Transverse colon (tissue), 4 donors: ENCODE measurements at places on chromosomes 16 and 17.

- peak; percentile 29 for DNase-seq
Observed at GRCh38 chr17:10295728-10296343, 77.0 kb downstream of the MYH13 start.

- DNase-seq = no peak
Observed at GRCh38 chr17:81417049-81417878, 22.0 kb downstream of the BAHCC1 start.

- no peak for DNase-seq
Observed at GRCh38 chr17:55426851-55427586, 5.4 kb upstream of the MMD start.

DNA sequence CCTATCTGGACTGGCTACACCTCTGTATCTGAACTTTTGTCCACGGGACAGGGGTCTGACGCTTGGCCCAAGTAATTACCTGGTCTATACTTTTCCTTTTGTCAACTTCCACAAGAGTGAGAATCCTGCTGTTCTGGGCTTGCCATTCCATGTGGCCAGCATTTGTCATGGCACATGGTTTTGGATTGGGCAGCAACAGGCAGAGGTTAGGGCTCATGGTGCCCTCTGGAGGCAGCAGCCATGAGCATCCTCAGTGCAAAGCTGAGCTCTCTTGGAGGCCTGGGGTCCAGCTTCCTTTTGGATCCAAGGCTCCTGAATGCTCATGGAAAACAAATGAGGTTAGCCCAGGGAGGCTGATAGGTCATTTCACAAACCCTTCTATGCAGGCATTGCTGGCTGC is 7.5 kb upstream of the EDC4 start:
- DNase-seq = peak; percentile 27

- DNase-seq = no peak
Observed at GRCh38 chr16:29857133-29857760, 5.8 kb downstream of the CDIPT start.

- peak; percentile 21 for DNase-seq
Observed at GRCh38 chr16:85104821-85105391, 7.4 kb downstream of the CIBAR2 start.

DNA sequence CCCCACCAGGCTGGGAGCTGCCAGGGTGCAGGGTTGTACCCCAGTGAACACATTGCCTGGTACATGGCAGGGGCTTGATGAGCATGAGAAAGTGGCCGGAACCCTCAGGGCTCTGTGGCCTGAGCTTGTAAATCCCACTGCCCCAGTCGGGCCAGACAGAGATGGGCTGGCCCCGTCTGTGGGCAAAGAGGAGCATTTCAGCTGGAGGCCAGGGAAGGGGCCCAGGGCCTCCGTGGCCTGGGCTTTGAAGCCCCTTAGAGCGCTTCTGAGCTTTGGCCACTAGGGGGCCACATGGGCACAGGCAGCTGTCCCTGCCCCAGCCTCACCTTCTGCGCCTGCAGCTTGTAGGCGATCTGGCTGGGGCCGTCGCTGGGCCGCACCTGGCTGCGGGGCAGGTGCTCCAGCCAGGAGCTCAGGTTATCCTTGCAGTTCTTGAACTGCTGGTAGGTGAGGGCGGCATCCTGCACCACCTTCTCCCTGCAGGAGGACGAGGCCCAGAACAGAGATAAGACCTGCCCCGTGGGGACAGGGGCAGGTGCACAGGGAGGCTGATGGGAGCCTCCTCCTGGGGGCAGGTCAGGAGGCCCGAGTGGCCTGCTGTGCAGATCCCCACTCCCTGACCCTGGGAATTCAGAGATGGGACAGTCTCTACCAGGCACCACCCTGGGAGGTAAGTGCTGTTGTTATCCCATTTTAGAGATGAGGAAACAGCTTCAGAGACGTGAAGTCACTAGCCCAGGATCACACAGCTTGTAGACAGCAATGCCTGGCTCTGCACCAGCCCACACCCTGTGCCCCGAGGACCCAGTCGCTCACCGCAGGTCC is 12.8 kb downstream of the EVPL start:
- DNase-seq = peak; percentile 80

- DNase-seq = no peak
Observed at GRCh38 chr16:11624205-11624604, 37.5 kb upstream of the LITAF start.

DNA sequence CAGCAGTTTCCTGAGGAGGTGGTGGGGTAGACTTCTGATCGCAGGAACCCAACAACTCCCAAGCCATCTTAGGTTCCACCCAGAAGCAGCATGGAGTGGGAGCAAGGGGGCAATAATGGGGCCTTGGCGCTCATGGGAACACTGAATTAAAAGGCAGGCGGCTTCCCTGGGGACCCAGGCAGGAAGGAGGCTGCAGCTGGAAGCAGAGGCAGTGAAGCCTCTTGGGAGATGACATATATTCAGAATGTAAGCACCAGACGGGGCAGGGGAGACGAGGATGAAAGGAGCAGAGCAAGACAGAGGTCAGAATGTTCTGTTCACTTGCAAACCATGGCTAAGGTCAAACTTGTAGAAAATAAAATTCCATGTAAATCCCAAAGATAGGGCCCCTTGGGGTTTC is 2.9 kb downstream of the HIGD1B start:
- DNase-seq = no peak
